ENCODE measurements at places on chromosomes 3 and 15.
A peak's percentile ranks its signal among the peaks of the same experiment; 100 is the strongest.

DNA sequence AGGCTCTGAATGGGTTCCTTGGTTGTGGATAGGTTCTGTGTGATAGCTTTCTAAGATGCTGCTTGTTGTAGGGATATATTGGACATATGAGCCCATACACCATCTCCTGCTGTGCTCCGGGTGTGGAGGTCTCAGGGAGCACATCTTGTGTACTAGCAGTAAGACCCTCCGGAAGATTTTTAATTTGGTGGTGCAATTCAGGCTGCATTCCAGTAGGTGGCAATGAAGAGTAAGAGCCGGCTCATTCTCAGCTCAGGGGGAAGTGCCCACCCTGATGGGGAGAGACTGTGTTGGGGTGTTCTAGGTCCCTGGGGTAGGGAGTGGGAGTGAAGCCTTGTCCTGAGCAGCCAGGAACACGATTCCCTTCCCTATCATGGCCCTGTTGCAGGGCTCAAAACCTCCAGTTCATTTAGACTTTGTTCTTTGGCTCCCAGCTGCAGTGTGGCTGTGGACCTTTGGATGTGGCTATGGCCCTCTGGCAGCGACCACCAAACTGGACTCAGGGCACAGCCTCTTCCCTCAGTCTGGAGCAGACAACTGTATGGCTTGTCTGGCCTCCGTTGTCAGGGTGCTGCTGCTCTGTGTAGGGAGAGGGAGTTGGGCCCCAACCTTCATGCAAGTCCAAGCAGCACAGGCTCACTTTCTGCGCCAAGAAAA, 104.7 kb downstream of the UNC13C start:
- no peak for DNase-seq

- DNase-seq = no peak
Observed at GRCh38 chr15:100737214-100737613, 134.8 kb downstream of the ASB7 start.

DNA sequence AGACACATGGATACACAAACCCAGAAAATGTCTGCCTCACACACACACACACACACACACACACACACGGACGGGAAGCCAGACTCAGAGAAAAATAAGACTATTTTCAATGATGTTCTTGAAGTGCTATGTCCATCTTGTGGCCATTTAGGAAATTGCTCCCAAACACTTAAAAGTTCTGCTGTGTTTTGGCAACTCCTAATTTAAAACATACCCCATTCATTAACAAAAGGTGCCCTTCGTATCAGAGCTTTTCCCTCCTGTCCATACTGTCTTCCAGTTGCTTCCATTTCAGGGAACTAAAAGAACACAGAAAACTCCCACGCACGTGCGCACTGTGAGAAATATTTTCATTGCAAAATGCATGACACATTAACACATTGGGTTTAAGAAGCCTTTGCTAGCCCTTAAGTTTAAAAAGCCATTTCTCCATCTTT, 44.6 kb downstream of the SLC12A1 start:
- peak; percentile 74 for DNase-seq

- DNase-seq = peak; percentile 91
Observed at GRCh38 chr15:94749811-94750617, 518.7 kb downstream of the MCTP2 start.

DNA sequence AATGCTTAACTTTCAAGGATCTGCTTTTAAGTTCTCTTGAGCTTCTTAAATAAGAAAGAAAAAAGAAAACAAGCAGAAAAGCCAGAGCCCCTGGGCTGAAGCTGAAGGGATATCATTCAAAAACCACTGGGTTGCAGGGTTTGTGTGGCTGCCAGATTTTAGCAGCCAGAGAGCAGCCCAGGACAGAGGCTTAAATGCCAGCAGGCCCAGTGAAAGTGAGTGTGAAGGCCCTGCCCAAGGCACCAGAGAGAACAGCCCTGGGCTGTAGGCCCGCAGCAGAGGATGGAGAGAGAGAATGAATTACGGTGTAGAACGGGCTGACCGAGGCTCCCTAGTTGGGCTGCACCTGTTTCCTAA, 106.3 kb upstream of the BOC start:
- DNase-seq = no peak

- no peak for DNase-seq
Observed at GRCh38 chr15:46442901-46443590, 808.2 kb downstream of the SQOR start.

GRCh38 chr3:20406611-20407011, 220.6 kb upstream of the SGO1 start:
- DNase-seq = peak; percentile 14

DNA sequence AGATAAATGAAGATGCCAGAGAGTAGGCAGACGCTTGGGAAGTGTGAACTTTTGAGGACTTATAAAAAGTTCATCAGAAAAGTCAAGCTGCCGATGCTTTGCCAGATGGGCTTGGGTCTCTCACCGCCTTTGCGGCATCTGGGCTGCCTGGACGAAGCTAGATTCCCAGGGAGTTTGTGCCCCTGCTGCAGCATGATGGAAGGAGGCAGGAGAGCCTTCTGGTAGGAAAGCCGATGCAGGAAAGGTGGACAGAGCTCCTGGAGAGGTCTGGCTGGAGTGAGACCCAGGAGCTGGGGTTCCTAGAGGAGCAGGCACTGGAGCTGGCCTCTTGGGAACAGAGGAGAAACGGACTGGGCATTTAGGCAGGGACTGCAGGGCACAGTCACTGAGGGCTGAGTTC, 51.9 kb upstream of the ATP2B2 start:
- no peak for DNase-seq

DNA sequence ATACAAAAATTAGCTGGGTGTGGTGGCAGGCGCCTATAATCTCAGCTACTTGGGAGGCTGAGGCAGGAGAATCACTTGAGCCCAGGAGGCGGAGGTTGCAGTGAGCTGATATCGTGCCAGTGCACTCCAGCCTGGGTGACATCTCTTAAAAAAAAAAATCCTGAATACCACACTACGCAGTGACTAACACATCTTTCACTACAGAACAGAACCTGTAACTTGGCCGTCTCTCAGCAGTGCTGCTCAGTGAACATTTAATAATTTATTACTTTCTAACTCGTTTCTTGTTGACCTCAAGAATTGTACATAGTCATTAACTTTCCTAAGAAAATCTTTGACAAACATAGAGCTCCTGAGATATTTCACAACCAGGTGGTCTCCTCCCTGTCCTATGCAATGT, 3.8 kb downstream of the GREM1 start:
- no peak for DNase-seq

GRCh38 chr15:70720228-70721016, 42.9 kb downstream of the UACA start:
- DNase-seq = no peak

DNA sequence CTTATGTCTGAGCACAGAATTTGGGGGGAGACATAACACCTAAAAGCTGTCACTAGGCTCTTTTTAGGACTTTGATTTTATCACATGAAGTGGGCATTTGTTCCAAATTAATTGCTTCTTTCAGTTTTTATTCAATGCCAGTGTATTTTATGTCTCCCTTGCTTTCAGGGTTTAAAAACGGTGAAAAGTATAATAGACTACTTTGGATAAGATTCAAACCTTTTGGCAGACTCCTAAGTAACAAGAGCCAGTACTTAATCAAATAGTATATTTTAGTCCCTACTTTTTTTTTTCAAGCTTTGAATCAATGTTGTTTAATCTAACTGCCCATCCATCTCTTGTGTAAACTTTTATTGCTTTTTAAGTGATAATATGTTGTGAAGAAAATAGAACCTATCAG, 847.2 kb upstream of the DPPA4 start:
- DNase-seq = peak; percentile 48

GRCh38 chr3:9930804-9931418, 2.7 kb upstream of the CRELD1 start:
- DNase-seq = no peak

DNA sequence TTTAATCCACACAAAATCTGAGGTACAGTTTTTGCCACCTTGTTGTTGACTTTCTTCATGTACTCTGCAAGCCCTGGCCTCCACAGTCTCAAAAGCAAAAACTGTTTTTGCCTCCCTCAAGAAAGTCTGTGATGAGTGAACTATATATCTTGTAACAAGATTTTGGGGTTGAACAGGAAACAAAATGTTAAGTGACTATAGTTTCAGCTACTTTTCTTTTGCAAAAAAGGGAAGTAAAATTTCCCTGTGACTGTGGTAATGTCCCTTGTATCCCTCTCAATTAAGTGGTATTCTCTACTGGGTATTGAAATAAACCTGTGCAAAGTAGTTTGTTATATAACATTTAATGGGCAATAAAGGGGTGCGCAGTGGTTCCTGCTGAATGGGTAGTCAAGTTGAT, 21.3 kb upstream of the SCAANT1 start:
- no peak for DNase-seq

GRCh38 chr15:31387092-31387478, 60.5 kb downstream of the KLF13 start:
- no peak for DNase-seq

GRCh38 chr15:64236156-64236894, 73.5 kb upstream of the PPIB start:
- DNase-seq = no peak

- DNase-seq = no peak
Observed at GRCh38 chr3:112773864-112774263, 72.8 kb downstream of the CD200R1L start.

- no peak for DNase-seq
Observed at GRCh38 chr3:18712713-18713576, 287.8 kb upstream of the SATB1 start.

DNA sequence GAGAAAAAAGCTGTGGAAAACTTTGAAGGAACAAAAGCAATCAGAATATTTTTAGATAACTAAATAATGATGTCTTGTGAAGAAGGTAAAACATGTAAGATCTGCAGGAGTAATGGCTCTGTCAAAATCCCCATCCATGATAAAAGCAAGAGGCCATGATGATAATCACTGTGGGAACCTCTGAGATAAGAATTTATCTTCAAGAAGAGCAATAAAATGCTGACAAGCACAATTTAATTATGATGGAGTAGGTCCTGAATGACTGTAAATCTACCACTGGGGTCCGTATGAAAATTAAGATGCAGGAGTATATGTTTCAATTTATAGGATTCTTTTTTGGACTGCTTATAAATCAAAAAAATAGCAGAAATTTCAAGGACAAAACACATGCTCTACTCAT, 68.3 kb upstream of the CHMP2B start:
- no peak for DNase-seq
